ENCODE measurements at places on chromosomes 1 and 21.

- no peak for DNase-seq
These were observed 7.7 kb downstream of the NTRK1 start for GRCh38 chr1:156868341-156868740.

DNA sequence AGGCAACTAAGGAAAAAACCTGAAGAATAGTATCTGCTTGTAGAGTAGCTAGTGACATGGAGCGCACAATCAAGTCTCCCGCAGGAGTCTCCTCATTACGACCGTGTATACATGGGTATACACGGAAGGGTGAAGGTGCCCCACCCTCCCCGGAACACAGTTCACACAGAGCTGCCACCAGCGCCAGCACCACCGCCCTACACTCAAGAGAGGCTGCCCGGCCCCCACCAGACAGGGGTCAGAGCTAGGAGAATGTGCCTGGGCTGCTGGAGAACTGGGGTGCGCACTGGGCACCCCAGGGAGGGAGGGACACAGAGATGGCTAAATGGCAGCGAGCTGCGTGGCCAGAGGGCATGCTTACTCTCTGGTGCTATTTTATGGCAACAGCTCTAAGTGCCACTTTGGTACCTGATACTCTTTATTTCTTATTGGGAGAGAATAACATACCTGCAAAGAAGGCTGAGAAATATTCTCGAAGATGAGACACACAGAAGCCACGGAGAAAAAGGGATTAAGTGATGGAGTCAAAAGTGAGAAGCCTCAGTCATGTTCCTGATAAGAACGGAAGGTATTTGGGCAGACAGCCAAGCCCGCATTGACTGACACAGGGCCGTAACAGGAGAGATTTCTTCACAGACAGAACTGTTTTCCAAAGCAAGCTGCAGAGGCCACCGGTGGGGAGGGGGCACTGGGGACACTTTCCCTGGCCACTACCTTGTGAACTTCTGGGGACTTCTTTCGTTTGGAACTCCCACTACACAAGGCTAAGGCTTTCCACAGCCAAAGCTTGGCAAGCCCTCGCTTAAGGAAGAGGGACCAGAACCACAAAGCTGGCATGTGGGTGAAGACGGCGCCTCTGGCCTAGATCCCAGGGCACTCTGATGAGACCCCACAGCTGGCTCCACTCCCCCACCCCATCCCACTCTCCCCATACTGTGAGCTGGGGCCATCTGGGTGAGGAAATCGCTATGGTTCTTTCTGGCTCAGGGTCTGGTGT, 108.0 kb downstream of the PGBD5 start:
- DNase-seq = peak; percentile 13

DNA sequence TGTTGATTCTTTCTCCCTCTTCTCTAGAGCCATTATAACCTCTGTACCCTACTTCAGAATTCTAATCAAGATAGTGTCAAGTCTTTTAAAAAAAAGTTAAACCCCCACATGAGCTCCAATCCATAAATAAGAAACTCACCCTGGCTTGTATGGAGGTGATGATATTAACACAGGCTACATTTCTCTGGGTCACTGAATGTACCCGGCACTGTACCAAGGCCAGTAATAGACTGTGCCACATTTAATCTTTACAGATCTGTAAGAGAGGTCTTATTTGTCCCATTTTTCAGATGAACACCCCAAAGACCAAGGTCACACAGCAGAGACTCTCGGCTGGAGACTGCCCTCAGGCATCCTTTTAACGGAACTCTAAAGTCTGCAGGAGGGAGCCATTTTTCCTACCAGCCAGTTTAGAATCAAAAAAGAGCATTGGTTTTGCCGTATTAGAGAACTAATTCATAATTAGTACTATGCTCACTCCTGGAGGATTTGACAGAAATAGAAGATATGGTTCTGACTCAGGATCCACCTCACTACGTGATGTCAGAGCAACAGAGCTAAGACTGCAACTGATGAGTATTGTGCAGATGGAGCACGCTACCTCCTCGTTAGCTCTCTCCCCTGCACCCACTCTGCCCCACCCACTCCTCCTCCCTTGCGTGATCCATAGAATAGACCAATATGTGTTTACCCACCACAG, 217.2 kb upstream of the HOOK1 start:
- DNase-seq = no peak

GRCh38 chr1:88867743-88868521, 23.4 kb downstream of the GTF2B start:
- no peak for DNase-seq

- no peak for DNase-seq
These were observed 1.7 kb downstream of the CLDN14 start for GRCh38 chr21:36478207-36478701.

DNA sequence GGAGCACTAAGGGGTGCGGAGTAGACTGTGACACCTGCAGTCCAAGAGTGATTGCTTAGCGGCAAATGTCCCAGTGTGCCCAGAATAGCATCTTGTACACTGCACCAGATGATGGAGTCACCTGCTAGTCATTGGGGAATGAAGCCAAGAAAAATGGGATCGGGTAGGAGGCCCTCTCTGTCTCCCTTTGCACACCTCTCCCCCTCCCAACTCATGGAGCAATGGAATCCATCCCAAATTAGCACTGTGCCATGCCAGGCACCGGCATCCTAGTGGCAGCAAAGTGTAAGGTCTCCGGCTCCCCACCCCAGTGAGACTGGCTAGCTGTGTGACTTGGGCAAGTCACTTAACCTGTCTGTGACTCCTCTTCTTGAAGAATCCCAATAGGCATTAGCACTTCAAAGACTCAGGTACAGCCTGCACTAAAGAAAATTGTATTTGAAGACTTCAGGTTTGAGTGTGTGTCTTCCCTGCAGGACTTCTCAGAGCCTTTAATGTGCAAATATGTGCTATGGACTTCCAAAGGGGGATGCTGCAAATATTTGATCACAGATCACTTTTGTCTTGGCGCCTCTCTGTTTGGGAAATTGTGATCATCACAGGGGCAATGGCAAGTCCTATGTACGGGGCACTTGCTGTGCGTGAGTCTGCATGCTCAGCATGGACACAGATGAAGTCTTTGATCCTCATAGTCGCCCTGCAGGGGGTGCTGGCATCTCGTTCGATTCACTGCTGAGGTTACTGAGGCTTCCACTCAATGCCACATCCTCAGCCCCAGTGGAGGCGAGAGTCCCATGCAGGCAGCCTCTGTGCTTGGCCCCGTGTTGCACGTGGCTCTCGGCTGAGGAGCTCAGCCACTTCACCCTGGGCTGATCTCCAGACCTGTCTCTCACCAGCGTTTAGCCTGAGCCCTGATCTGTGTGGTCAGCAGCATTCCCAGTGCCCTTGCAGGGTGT, 272.9 kb upstream of the C1orf174 start:
- DNase-seq = peak; percentile 3

DNA sequence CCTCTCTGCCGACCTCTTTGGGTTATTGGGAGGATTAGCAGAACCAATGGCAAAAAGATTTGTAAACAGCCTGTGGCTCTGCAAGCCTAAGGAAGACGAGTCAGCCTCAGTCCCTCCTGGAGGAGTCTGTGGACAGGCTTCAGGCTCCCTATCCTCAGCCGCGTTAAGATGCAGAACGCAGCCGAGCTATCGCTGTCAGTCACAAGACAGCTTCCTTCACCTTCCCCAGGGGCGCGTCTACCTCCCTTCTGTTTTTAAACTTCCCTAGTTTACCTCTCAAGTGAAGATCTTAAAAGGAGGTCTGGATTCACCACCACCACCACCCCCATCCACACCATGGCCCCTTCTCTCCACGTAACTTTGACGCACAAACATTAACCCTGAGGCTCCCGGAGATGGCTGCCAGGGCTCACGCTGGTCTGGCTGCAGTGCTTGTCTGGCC, 738 bp downstream of the CAMK1G start:
- no peak for DNase-seq

- DNase-seq = no peak
These were observed 7.6 kb upstream of the HJV start for GRCh38 chr1:146029117-146029516.

All from hematopoietic multipotent progenitor cell (in vitro differentiated cells).